ENCODE measurements at places on chromosomes 7 and 10.
A peak's percentile ranks its signal among the peaks of the same experiment; 100 is the strongest.

GRCh38 chr10:19488592-19489280 lies 327.5 kb upstream of the PLXDC2 start:
- peak; percentile 47 for DNase-seq

GRCh38 chr7:132061937-132062336 lies 505.5 kb upstream of the PODXL start:
- no peak for DNase-seq

GRCh38 chr7:133051066-133051465 lies 30.8 kb downstream of the CHCHD3 start:
- no peak for DNase-seq

- no peak for DNase-seq
Observed at GRCh38 chr7:121451367-121452094, 55.4 kb upstream of the FAM3C start.

DNA sequence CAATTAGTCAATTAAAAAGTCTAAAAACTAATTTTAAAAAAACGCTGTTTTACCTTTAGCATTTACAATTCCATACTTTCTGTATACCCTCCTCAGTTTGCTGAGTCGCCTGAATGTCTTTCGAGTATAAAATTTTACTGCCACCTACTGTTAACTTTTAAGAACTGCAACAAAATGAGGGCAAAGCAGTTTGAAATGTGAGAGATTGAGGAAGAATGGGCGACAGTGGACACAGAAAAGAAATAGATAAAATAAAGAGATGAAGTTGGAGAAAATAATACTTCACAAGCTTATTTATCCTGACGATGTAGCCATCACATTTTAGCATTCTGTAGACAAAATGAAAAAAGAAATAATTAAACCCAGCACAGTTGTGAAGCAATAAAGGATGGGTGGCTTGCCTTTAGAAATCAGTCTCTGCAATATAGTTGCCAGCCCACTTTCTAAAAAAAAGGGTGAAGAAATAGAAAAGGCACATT lies 110.8 kb upstream of the PTN start:
- no peak for DNase-seq

- DNase-seq: no peak
Observed at GRCh38 chr10:118955951-118956801, 73.3 kb upstream of the NANOS1 start.

- DNase-seq: no peak
Observed at GRCh38 chr10:113214331-113214730, 264.3 kb downstream of the TCF7L2 start.

Data from NCI-H524 (cell line).